ENCODE measurements at places on chromosomes 7 and 10.

GRCh38 chr10:73424478-73424877 lies 8.9 kb downstream of the MSS51 start:
- DNase-seq: no peak

GRCh38 chr7:128810473-128810872 lies 18.7 kb downstream of the CCDC136 start:
- no peak for DNase-seq

DNA sequence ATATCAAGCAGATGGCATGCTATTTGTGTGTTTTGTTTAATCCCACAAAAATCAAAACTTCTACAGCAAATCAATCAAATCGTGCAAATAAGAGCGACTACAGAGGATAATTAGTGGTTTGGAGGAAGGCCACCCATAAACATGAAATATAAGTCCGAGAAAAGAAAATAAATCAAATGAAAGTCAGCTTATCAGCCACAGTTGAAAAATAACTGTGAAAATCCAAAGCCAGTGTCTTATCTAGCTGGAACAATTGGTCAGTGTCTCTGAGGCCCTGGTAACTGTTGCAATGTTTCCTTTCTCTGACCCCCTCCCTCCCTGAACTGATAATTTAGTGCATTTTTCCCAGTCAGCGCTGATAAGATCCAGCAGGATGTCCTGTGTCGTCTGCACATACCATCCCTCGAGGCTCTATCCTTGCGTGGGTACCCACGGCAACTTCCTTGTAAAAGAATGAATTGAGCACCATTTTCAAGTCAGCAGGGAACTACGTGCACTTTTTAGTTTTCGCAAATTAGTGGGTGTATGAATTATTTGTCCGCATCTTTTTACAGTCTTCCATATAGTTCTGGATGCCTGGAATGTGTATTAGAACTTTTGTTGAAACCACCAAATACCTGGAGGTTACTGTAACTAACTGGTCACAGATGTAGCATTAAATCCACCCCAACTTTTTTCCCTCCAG lies 10.8 kb upstream of the JCAD start:
- DNase-seq: no peak

GRCh38 chr7:4479367-4480039 lies 202.6 kb upstream of the FOXK1 start:
- DNase-seq: no peak

- no peak for DNase-seq
These were observed 8.2 kb downstream of the MAFK start for GRCh38 chr7:1538544-1539180.

DNA sequence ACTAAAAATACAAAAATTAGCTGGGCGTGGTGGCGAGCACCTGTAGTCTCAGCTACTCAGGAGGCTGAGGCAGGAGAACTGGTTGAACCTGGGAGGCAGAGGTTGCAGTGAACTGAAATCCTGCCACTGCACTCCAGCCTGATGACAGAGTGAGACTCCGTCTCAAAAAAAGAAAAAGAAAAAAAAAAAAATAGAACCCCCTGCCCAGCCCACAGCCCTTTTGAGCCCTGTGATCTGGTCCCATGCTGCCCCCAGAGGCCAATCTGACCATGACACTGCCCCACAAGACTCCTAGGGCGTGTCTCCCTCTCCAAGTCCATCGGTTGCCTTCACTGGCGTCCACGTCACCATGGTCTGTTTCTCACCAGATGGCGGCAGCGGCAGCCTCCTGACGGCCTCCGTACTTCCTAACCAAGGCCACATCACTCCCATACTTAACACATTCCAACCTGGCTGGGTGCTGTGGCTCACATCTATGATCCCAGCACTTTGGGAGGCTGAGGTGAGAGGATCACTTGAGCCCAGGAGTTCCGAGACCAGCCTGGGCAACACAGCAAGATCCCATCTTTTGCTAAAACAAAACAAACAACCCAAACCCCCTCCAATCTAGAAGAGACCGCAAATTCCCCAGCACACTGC lies 18.0 kb downstream of the STX1A start:
- no peak for DNase-seq

- no peak for DNase-seq
These were observed 297.2 kb upstream of the KAT6B start for GRCh38 chr10:74529205-74529604.

- peak; percentile 19 for DNase-seq
These were observed 443 bp downstream of the RNF32 start for GRCh38 chr7:156640949-156641485.
